ENCODE measurements at places on chromosomes 11 and 22. TPM values are rescaled to one million over a fixed set of nuclear protein-coding genes. Genes with fewer than 3 reads are reported as not detected.

The TEX12 gene
- 0.67 TPM for total RNA-seq

DNA sequence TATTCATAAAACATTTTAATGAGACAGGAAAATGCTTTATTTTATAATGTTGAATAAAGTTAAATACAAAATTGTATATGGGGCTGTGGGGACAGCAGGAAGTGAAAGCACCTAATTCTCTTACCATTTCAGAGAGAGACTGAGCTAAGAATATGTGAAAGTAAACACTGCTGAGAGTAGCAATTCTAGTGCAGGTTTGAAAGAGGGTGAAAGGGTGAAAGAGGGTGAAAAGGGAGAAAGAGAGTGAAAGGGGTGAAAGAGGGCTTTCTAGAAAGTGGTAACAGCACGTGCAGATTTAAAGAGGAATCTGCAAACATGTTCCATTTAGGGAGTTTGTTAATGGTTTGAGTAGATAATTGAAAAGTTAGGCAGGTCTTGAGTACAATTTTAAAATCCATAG is 652.0 kb upstream of the CCDC90B start:
- H3K27me3 ChIP-seq, result no peaks in the 10 kb centered on the region
- H3K4me3 ChIP-seq, result no peak overlapping the region
- H3K27ac ChIP-seq, result no peak overlapping the region
- no peak for DNase-seq
- no peaks in the 10 kb centered on the region for H3K36me3 ChIP-seq

DNA sequence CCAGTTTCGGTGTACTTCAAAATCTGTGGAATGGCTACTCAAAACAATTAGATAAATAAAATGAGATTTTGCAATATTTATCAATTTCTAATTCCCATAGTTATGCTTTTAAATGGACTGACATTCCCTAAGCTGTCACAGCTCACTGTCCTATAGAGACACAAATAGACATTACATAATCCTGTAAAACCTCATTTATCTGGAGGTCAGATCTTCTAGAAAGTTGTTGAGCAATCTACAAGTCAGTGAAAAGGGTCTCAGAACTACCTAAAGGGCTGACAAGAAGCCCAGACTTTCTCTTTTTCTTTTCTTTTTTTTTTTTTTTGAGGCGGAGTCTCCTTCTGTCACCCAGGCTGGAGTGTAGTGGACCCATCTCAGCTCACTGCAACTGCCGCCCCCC is 12.0 kb downstream of the ALG8 start:
- H3K27me3 ChIP-seq, result no peaks in the 10 kb centered on the region
- DNase-seq, result no peak
- peaks cover 4% of the 10 kb centered on the region for H3K36me3 ChIP-seq
- no peaks in the 10 kb centered on the region for H3K4me1 ChIP-seq
- no peak overlapping the region for H3K4me3 ChIP-seq

DNA sequence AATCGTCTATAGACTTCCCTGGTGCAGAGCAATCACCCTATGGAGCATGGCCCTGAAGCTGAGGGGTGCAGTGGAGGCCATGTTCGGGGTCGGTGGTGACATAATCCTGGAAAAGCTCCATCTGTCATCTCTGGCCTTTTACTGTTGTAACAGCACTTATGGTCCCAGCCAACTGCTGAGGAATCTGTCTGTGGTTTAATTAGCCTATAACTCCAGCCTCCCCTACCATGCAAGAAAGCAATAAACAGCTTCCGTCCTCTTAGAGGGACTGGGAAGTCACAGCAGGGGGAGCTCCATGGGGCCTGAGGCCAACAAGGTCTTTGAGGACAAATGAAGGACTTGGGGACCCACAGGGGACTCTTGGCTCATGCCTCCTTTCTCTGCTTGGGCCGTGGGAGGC is 159.1 kb upstream of the NECTIN1 start:
- no peak for DNase-seq
- H3K4me3 ChIP-seq, result no peak overlapping the region
- H3K27me3 ChIP-seq, result no peaks in the 10 kb centered on the region
- no peaks in the 10 kb centered on the region for H3K36me3 ChIP-seq

- H3K27ac ChIP-seq, result no peak overlapping the region
- H3K27me3 ChIP-seq, result no peaks in the 10 kb centered on the region
- DNase-seq, result no peak
- H3K4me1 ChIP-seq, result peaks cover 26% of the 10 kb centered on the region
- no peak overlapping the region for H3K4me3 ChIP-seq
- peaks cover 4% of the 10 kb centered on the region for H3K36me3 ChIP-seq
Observed at GRCh38 chr11:108019870-108020540, 11.3 kb downstream of the CUL5 start.

- no peaks in the 10 kb centered on the region for H3K27me3 ChIP-seq
- H3K4me3 ChIP-seq, result no peak overlapping the region
- DNase-seq, result peak; percentile 63
Observed at GRCh38 chr11:96062134-96062533, 138.2 kb upstream of the MTMR2 start.

- H3K27me3 ChIP-seq, result no peaks in the 10 kb centered on the region
- no peaks in the 10 kb centered on the region for H3K4me1 ChIP-seq
- DNase-seq, result no peak
- no peak overlapping the region for H3K4me3 ChIP-seq
- H3K27ac ChIP-seq, result no peak overlapping the region
- no peaks in the 10 kb centered on the region for H3K36me3 ChIP-seq
Observed at GRCh38 chr11:42840176-42840829, 471.5 kb upstream of the API5 start.

The YPEL4 gene
- total RNA-seq, result 0.99 TPM

GRCh38 chr11:44608651-44608990 is 43.2 kb downstream of the CD82 start:
- H3K4me1 ChIP-seq, result peaks cover 50% of the 10 kb centered on the region
- DNase-seq, result no peak
- H3K4me3 ChIP-seq, result no peak overlapping the region
- H3K27me3 ChIP-seq, result no peaks in the 10 kb centered on the region
- peaks cover 34% of the 10 kb centered on the region for H3K36me3 ChIP-seq

DNA sequence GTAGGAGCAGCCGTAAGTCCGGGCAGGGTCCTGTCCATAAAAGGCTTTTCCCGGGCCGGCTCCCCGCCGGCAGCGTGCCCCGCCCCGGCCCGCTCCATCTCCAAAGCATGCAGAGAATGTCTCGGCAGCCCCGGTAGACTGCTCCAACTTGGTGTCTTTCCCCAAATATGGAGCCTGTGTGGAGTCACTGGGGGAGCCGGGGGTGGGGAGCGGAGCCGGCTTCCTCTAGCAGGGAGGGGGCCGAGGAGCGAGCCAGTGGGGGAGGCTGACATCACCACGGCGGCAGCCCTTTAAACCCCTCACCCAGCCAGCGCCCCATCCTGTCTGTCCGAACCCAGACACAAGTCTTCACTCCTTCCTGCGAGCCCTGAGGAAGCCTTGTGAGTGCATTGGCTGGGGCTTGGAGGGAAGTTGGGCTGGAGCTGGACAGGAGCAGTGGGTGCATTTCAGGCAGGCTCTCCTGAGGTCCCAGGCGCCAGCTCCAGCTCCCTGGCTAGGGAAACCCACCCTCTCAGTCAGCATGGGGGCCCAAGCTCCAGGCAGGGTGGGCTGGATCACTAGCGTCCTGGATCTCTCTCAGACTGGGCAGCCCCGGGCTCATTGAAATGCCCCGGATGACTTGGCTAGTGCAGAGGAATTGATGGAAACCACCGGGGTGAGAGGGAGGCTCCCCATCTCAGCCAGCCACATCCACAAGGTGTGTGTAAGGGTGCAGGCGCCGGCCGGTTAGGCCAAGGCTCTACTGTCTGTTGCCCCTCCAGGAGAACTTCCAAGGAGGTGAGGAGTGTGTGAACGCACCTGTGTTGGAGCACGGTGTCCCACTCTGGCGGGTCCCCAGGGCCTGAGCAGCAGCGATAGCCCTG is at the start of gene TAGLN:
TSS of gene TAGLN (plus strand) at position 318 of the 863 bp plus-strand sequence. CDS start 3,644 bp downstream, outside the sequence.
- H3K4me1 ChIP-seq, result no peaks in the 10 kb centered on the region
- H3K36me3 ChIP-seq, result peaks cover 9% of the 10 kb centered on the region
- H3K27ac ChIP-seq, result no peak within 1 kb of the TSS
- no peaks in the 10 kb centered on the region for H3K27me3 ChIP-seq
- no peak within 1 kb of the TSS for H3K4me3 ChIP-seq

DNA sequence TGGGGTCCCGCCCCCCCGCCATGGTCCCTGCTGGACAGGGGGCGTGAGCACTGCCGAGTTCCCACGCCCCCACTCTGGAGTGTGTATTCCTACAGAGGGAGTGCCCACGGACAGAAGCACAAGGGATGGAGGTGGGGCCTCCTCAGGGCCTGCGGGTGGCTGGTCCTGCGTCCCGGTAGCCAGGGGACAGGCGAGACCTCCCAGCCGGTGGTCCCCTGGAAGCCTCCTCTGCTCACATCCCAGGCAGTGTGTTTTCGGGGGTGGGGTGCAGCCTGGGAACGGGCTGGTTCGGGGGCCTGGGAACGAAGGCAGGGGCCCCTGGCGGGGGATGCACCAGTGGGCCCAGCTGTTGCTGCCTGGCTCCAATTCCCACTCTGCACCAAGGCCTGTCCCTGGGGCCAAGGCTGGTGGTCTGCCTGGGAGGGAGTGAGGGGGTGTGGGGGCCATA is 16.1 kb downstream of the GP1BB start:
- no peak for DNase-seq
- H3K27ac ChIP-seq, result no peak overlapping the region
- no peak overlapping the region for H3K4me3 ChIP-seq
- H3K36me3 ChIP-seq, result no peaks in the 10 kb centered on the region

DNA sequence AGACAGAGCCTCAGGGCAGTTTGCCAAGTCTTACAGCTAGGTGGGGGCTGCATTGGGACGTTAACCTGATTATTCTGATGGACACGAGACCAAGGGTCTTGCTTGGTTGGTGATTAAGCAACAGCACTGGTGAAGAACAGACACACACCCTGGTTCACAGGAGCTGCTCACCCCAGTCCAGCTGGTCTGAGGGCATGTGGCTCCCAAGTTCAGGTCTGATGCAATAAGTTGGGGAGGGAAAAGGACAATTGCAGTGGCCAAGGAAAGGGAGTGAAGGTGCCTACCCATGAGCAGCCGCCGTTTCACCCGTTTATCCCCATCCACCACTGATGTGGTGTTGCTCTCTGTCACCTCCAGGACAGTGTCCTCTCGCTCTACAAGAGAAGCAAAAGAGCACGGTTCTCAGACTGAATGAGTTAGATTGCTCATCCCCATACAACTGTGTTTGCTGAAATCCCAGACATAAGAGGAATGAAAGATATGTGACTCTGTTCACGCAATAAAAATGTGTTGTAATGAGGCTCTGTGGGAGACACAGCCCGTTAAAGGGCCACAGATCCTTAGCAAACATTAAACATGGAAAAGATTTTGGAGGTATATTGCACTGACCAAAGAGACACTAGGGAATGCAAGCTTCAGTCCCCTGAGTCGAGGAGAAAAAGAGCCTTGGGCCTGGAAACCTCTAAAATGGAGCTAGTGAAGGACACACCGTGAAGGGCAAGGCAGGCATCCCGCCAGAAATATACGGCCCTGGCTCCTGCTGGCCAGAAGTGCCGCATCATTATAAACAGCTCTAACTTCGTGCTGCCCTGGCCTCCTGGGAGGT is 25.6 kb downstream of the SCUBE2 start:
- no peak for DNase-seq
- no peaks in the 10 kb centered on the region for H3K36me3 ChIP-seq
- no peak overlapping the region for H3K4me3 ChIP-seq
- H3K4me1 ChIP-seq, result no peaks in the 10 kb centered on the region
- peaks cover 11% of the 10 kb centered on the region for H3K27me3 ChIP-seq

Data from CD4-positive, CD25-positive, alpha-beta regulatory T cell (primary cell).